ENCODE measurements at places on chromosomes 13 and 19.
A peak's percentile ranks its signal among the peaks of the same experiment; 100 is the strongest.

DNA sequence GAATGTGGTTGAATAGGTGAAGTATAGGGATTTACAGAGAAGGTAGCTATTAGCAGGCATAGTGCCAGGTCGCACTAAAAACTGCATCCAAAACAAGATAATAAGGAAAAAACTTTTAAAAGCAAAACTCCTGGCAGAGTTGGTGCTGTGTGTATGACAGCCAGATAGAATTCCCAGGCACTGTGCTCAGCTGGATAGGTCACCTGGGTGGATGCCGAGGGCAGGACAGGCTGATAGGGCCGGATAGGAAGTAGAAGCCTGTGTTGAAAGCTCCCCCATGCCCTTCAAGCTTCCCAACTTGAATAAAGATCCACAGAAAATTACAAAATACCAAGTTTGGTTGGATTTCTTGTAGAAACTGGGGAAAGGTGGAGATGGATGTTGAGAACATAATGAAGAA, 48.9 kb upstream of the TDRD3 start:
- no peak for DNase-seq

DNA sequence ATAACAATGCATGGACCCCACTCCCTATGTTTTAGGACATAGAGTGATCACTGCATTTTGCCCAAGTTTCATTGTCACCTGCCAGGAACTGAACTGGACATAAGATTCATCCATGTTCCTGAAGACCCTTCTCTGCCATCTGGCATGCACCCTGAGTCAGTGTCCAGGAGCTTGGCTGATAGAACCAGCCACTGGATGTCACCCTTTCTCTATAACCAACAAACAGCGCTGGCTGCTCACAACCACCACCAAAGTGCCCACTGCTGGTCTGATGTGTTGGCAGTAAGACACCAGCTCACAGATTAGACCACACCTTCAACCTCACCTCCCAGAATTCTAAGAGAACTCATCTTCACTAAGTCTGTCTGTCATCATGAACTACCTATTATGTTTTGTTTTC, 333.4 kb downstream of the ITGBL1 start:
- peak; percentile 19 for DNase-seq

GRCh38 chr19:51158474-51159129, 16.5 kb downstream of the SIGLEC7 start:
- DNase-seq, result peak; percentile 12

- DNase-seq, result peak; percentile 82
These were observed 447 bp downstream of the NFKBIB start for GRCh38 chr19:38900202-38900629.

- DNase-seq, result no peak
These were observed 165.6 kb upstream of the MIR17HG start for GRCh38 chr13:91181892-91182291.

- DNase-seq, result peak; percentile 60
These were observed 657 bp downstream of the PLIN3 start for GRCh38 chr19:4866595-4867424.

DNA sequence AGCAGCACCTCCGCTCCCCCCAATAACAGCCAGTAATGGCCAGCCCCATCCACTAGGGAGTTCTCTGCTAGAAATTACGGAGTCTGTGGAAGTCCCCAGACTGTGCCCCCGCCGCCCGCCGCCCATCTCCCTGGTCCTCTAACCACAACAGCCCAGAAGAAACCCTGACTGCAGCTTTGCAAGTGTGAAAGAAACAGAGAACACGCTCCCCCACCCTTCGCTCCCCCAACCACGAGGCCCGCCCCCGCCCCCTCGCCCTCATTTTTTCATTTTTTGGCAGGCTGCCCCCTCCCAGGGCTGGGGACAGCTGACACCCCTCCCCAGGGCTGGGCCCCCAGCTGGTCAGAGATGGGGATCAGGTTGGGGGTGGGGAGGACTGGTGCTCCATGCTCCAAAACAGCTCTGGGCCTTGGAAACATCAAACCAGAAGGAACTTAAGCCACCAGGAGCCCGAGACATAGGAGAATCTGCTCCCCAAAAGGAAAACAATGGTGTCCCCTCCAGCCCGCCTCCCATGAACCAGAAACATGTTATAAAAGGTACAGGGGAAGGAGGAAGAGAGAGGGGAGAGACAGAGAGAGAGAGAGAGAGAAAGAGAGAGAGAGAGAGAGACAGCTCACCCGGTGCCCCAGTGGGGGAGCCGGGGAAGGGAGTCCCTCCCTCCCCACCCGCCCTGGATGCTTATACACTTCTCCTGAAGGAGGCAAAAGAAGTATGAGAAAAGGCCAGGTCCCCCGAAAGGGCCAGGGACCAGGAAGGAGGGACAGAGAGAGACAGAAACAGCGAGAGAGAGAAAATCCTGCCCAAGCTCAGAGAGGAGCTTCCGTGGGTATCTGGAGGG, 29.8 kb upstream of the ASF1B start:
- DNase-seq, result no peak

GRCh38 chr13:36639610-36640009, 34.2 kb upstream of the SERTM1 start:
- no peak for DNase-seq

- peak; percentile 45 for DNase-seq
These were observed 49.8 kb downstream of the KATNAL1 start for GRCh38 chr13:30257468-30258099.

- DNase-seq, result no peak
These were observed 24.9 kb downstream of the SLC8A2 start for GRCh38 chr19:47446534-47447469.

DNA sequence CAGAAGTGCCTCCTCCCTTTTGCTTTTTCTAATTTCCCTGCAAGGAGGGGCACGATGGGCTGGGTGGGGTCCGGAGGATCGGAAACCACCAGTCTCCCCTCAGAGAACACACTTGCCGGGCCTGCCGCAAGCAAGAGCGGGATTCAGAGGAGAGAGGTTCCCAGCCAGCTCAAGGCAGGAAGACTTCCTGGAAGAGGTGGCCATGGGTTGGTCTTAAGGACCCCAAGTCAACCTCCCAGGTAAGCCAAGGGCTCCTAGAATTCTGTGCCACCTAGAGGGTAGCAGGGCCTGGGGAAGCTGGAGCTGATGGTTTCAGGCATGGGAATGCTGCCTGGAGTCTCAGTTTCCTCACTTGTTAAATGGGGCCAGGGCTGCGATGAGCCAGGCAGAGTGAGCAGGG, 30.4 kb upstream of the ADGRE5 start:
- no peak for DNase-seq

GRCh38 chr19:47704024-47704423, 9.2 kb upstream of the EHD2 start:
- DNase-seq, result peak; percentile 91

Data from fibroblast of villous mesenchyme (primary cell).